Skin of body (tissue), 3 donors: ENCODE measurements at places on chromosomes 11 and 22. TPM values are rescaled to one million over a fixed set of nuclear protein-coding genes. Genes with fewer than 3 reads are reported as not detected.

TNNI2 gene
- 322 TPM for total RNA-seq

SCN3B gene
- 3.6 TPM for total RNA-seq

NLRP14 gene
- total RNA-seq = 0.20 TPM

HBG2 gene
- 12,811 TPM for total RNA-seq

PRG3 gene
- 2.9 TPM for total RNA-seq

GRCh38 chr11:28760676-28761390 lies 652.6 kb downstream of the METTL15 start:
- DNase-seq = no peak

DNA sequence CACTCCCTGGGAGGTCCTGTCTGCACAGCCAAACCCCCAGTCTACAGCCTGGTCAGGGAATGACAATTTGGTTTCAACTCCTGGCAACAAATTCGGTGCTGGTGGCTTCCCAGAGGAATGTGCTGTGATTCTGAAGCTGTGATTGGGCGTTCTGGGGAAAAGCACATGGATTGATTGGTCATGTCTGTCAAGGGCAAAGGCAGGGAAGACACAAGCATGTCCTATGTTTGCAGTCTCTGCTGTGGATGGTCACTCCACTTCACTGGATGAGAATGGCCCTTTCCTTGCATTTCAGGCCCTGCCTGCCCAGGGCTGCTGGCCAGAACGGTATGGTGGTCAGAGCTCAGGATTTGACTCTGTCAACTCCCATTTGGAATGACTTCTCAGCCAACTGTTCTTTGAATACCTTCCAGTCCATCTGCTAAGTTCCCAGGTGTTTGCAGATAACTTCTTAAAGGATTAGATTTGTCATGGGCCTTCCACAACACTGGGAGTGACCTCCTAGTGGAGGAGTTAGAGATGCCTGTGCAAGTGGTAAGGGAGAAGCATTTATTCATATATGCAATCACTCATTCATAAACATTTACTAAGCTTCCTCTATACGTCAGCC lies 42.7 kb downstream of the SGSM1 start:
- no peak for DNase-seq

GRCh38 chr11:69051381-69052342 lies 2.9 kb downstream of the TPCN2 start:
- no peak for DNase-seq

DNA sequence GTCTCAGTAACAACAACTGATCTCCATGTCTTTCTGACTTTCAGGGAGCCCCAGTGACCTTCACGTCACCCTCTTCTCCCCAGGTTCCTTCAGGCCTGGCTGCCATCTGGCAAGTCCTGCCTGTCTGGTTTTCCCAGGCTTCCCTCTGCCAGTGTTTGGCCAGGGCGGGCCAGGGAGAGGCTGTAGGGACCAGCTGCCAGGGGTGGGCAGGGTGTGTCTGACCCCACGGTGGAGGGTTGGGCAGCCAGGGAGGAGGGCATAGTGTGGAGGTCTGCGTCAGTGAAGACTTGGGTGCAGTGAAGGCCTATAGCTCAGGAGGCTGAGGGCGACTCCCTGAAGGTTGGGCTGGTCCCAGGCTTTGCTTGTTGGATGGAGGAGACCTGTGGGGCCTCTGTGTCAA lies 11.9 kb upstream of the MRGPRX2 start:
- DNase-seq = no peak

DNA sequence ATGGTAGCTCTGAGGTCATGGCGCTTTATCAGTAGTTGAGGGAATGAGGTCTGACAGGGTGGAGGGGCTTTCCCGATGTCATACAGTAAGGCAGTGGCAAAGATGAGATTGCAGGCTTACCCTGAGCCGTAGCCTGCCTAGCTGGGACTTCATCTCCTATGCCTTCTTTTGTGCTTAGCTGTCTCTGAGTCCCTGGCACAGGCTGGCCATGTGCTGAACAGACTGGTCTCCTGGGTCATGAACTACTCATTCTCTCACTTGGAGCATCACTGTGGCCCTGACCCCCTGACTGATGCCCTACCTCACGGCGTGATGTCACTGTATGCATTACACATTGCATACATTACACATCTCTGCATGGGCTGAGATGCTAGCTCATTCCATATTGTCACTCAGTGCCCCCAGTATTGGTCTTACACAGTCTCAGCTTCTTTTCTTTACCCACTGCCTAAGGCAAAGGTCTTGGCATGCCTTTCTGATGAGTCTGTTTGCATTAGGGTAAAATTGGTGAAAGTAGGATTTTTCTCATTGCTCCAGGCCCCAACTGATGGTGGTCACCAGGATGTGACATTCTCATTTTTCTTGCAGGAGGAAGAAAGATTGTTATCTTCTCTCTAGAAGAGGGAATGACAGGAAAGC lies 389.4 kb upstream of the CADM1 start:
- no peak for DNase-seq

- DNase-seq = peak; percentile 57
These were observed 806 bp upstream of the SMDT1 start for GRCh38 chr22:42078469-42079318.

DNA sequence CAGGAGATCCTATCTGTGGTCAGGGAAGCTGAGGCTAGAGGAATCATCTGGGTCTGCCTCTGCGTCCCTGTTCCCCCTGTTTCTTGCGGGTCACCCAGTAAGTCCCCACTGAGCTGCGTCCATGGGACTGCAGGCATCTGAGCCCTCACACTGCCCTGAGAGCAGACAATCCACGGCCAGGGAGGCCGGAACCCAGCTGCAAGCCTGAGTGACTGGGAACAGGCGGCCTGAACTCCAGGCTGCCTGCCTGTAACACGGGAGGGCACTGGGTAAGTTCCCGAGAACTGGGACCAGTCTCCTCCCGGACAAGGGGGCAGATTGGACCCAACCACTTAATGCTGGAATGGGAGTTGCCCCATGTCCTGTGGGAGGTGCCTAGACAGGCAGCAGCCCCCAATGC lies 727.4 kb downstream of the BRD1 start:
- DNase-seq = no peak
